ENCODE measurements at places on chromosomes 7 and 10. TPM values are rescaled to one million over a fixed set of nuclear protein-coding genes. Genes with fewer than 3 reads are reported as not detected.
A peak's percentile ranks its signal among the peaks of the same experiment; 100 is the strongest.

Gene KNDC1
- total RNA-seq, result 7.1 TPM

Gene PDGFA
- 40.1 TPM for total RNA-seq

Gene EPHB4
- 37.6 TPM for total RNA-seq

Gene MYL10
- not detected for total RNA-seq

- H3K36me3 ChIP-seq, result no peaks in the 10 kb centered on the region
- DNase-seq, result no peak
- no peak overlapping the region for H3K27ac ChIP-seq
- no peak overlapping the region for H3K4me3 ChIP-seq
- no peaks in the 10 kb centered on the region for H3K4me1 ChIP-seq
These were observed 621.4 kb downstream of the PHTF2 start for GRCh38 chr7:78420001-78420400.

GRCh38 chr10:75280236-75280635, 44.5 kb upstream of the COMTD1 start:
- H3K27ac ChIP-seq, result no peak overlapping the region
- H3K36me3 ChIP-seq, result no peaks in the 10 kb centered on the region
- no peak overlapping the region for H3K4me3 ChIP-seq
- no peaks in the 10 kb centered on the region for H3K27me3 ChIP-seq
- H3K4me1 ChIP-seq, result peaks cover 29% of the 10 kb centered on the region
- DNase-seq, result no peak

DNA sequence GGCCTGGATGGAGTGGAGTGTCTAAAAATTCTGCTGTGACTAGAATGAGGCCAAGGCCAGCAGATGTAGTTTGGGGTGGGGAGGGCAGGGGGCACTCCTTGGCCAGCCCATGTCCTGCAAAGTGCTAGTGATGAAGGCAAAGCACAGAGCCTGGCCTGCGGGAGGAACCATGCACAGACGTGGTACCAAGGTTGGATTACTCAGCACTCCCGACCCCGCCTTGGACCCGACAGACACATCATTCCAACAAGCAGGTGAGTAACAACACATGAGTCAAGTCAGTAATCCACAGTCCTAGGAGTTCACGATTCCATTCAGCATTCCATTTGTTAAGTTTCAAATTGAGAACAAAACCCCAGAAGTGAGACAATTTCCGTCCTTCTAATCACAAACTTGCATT, 317.3 kb downstream of the TCERG1L start:
- no peak overlapping the region for H3K27ac ChIP-seq
- H3K27me3 ChIP-seq, result no peaks in the 10 kb centered on the region
- no peaks in the 10 kb centered on the region for H3K4me1 ChIP-seq
- H3K4me3 ChIP-seq, result no peak overlapping the region
- no peak for DNase-seq

- H3K4me1 ChIP-seq, result no peaks in the 10 kb centered on the region
- no peak for DNase-seq
- no peaks in the 10 kb centered on the region for H3K36me3 ChIP-seq
These were observed 30.3 kb downstream of the CHAT start for GRCh38 chr10:49644035-49644646.

DNA sequence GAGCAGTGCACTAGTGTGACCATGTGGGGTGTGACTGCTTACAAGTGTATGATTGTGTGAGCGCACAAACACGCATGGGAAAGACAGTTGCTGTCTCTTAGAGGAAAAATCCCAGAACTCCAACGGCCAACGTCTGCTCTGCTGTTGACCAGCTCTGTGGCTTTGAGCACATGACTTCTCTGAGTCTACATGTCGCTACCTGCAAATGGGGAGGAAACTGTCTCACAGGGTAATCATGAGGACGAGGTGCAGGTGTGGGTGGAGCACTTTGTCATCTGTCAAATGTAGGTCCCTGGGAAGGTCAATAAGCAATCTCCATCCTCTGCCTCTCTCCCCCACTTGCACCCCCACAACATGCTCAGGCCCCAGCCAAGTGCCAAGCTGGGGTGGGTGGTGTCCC, 31.2 kb upstream of the TLX1 start:
- no peak overlapping the region for H3K4me3 ChIP-seq
- H3K27ac ChIP-seq, result no peak overlapping the region
- H3K4me1 ChIP-seq, result no peaks in the 10 kb centered on the region
- no peaks in the 10 kb centered on the region for H3K36me3 ChIP-seq

- no peaks in the 10 kb centered on the region for H3K27me3 ChIP-seq
- no peak overlapping the region for H3K27ac ChIP-seq
- no peak overlapping the region for H3K4me3 ChIP-seq
- no peaks in the 10 kb centered on the region for H3K36me3 ChIP-seq
- H3K4me1 ChIP-seq, result no peaks in the 10 kb centered on the region
- peak; percentile 61 for DNase-seq
These were observed 15.5 kb upstream of the CRTAC1 start for GRCh38 chr10:98045785-98046389.

GRCh38 chr7:128031901-128032604, 816 bp upstream of the LRRC4 start:
- peak overlapping the region; percentile 43 for H3K27ac ChIP-seq
- no peaks in the 10 kb centered on the region for H3K36me3 ChIP-seq
- no peak for DNase-seq
- peaks cover 30% of the 10 kb centered on the region for H3K4me1 ChIP-seq
- no peaks in the 10 kb centered on the region for H3K27me3 ChIP-seq
- H3K4me3 ChIP-seq, result peak overlapping the region; percentile 11

- H3K4me1 ChIP-seq, result no peaks in the 10 kb centered on the region
- no peak for DNase-seq
- no peaks in the 10 kb centered on the region for H3K27me3 ChIP-seq
- H3K27ac ChIP-seq, result no peak overlapping the region
- H3K4me3 ChIP-seq, result no peak overlapping the region
These were observed 55.8 kb upstream of the DYNC1I1 start for GRCh38 chr7:95716357-95717122.
